Stimulated activated CD4-positive, alpha-beta T cell treated with anti-CD3 and anti-CD28 coated beads, Interleukin-1b, Interleukin-23, amount 100 ng/mL, for 24 hours (primary cell): ENCODE measurements at places on chromosomes 13 and 19.

- no peak for DNase-seq
Observed at GRCh38 chr13:40125336-40125735, 469.9 kb downstream of the COG6 start.

GRCh38 chr19:46981286-46981945, 38.2 kb upstream of the NPAS1 start:
- no peak for DNase-seq

GRCh38 chr19:49636233-49636932, 3.6 kb downstream of the RRAS start:
- no peak for DNase-seq

- no peak for DNase-seq
Observed at GRCh38 chr13:78659732-78660494, 958 bp upstream of the OBI1 start.

- DNase-seq, result no peak
Observed at GRCh38 chr19:10805065-10805757, 30.8 kb downstream of the TMED1 start.

- DNase-seq, result no peak
Observed at GRCh38 chr19:4300589-4300988, 1.6 kb downstream of the TMIGD2 start.

- peak; percentile 55 for DNase-seq
Observed at GRCh38 chr19:48501494-48502349, 9.9 kb downstream of the LMTK3 start.

DNA sequence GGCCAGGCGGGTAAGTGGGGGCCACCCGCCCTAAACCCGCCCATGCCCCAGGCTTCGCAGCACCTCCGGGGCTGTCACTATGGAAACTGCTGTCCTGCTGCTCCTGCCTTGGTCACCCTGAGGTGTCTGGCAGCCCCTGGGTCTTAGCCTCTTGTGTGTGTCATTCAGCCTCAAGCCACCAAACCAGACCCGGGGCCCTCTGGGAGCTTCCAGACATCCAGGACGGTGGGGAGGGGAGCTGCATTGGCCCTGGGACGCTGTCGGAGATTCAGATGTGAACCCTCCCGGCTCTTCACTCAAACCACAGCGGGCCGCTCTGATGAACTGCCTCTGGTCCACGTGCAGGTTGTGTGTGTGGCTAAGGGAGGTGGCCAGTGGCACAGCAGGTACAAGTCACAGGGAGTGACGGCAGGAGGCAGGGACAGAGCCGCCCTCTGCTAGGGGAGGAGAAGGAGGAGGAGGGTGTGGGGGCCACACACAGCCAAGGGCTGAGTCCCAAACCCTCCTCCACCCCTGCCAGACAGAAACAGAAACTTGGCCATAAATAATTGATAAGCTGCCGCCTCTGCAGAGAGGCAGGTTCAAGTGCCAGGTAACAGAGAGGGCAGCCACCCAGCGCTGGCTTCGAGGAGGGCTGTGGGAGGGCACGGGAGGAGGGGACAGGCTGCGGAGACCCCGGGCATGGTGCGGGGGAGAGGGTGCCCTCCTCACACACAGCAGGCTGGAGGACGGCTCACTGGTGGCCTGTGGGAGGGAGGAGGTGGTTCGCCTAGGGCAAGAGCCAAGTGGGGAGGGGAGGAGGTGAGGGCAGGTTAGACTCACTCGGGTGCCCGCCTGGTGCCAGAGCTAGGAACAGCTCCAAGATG, 8.0 kb downstream of the NANOS3 start:
- DNase-seq, result no peak

GRCh38 chr19:45346449-45346848, 5.9 kb downstream of the KLC3 start:
- DNase-seq, result no peak

- DNase-seq, result no peak
Observed at GRCh38 chr13:43229506-43229905, 206.1 kb downstream of the DNAJC15 start.

DNA sequence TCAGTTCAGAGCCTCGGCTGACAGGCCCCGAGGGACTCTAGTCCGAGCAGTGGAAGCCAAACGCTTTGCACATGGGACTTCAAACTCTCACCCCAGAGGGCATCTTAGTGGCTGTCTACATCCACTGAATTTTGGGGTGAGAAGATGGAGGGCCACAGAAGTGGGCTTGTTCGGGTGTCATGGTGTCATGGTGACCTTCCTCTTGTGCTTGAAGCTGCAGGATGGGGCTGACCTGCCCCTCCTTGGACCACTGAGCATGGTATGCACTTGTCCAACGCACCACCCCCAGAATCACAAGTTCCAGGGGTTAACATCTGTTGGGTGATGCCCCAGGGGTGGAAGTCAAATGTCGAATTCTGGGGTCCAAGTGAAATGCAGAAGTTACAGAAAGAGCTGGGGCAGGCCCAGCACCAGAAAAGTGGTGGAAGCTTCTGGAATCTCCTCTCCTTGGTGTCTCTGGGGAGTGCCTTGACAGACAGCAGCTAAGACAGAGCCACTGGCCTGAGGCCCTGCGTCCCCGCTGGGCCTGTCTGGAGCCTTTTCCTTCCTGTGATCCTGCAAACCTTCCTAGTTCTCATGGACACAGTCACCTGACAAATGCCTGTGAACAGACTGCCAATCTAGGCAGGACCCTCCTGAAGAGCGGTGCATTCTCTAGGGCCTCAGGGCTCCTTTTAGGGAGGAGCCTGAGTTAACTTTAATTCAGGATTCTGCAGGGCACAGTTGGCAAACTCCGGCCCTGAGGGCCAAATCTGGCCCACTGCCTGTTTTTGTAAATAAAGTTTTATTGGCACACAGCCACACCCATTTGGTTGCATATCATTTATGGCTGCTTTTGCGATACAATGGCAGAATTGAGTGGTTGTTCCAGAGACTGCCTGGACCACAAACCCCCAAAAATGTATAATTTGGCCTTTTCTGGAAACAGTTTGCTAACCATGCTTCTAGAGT, 65.1 kb upstream of the RANBP3 start:
- no peak for DNase-seq

DNA sequence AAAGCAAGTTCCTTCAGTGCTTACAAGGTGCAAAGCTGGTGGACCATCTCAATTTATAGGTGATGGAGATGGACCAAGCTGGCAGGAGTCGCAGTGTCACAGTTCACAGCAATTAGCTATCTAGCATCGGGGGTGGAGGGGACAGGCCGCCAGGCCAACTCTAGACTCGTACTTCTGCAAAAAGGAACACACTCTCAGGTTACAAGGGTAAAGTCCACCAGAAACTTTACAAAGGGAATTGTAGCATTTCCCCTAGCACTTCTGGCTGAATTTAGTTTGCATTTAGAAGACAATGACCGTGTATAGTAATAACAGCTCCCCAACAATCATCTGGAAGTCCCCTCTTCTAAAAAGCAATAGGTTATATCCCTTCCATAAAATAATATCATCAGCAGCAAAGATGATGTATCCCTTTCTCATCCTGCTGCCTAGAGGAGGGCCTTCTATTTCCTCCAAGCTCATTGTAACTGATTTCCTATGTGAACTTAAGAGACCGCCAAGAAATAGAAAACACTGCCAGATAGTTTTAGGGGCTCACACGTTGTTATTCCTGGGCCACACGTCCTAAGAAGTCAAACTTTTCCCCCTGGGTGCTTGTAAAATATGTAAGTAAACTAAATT, 8.5 kb upstream of the DOCK9 start:
- no peak for DNase-seq

DNA sequence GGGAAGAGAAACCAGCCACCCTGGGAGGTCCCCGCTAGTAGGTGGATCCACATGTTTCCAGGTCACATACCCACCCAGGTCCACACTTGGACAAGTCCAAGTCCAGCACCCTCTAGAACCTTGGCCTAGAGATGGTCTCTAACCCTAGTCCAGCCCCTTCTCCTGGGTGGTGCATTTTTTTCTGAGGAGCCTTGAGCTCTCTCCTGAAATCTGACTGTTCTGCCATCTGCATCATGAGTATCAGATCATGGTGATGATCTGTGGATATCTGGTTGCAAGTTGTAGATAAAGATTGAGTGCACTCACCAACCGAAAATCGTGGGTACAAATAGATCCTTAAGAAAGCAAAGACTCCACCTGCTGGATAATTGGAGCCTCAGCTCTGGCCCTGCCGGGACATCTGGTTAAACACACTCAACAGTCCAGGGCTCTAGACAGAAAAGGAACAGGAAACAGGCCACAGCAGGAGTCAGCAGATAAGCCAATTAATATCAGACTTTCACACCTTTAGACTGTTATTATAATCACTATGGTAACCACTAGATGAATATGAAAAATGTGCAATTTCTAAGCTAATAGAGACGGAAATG, 41.1 kb downstream of the GPR12 start:
- DNase-seq, result no peak

DNA sequence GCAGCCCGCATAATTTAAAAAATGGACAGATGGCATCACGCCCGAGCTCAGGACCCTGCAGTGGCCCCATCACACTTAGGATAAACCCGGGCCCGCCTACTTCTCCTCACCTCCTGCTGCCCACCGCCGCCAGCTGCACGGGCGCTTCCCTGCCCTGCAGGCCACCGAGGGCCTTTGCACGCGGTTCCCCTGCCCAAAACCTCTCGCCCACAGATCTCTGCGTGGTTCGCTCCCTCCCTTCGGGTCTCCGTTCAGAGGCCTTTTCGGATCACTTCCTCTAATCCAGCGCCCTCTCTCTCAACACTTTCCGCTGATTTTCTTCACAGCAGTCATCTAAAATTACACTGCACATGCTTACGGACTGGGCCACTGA, 1.8 kb downstream of the SHISA7 start:
- no peak for DNase-seq

- DNase-seq, result no peak
Observed at GRCh38 chr13:111280226-111280625, 40.2 kb upstream of the TEX29 start.

DNA sequence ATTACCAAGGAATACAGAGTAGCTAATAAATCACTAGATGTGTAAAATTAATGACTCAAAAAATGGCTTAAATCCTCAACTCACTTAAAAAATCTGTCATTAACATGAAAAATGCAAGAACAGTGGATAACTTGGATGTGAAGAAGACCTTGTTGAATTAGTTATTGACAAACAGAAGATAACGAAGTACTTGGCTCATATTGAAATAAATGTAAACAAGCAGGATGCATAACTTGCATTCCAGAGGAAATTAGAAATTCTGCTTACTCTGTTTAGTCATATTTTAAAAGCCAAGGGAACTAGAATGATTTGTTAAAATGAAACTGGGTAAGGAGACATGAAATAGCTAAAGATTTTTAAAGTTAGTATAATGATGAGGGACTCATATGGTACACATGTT, 1812.2 kb downstream of the PCDH9 start:
- no peak for DNase-seq

GRCh38 chr19:35522745-35523327, 5.3 kb downstream of the SBSN start:
- no peak for DNase-seq

GRCh38 chr13:85529218-85529594, 270.0 kb downstream of the SLITRK6 start:
- no peak for DNase-seq

- no peak for DNase-seq
Observed at GRCh38 chr13:109738298-109738746, 48.1 kb downstream of the IRS2 start.

GRCh38 chr19:44608391-44608821, 5.0 kb upstream of the IGSF23 start:
- DNase-seq, result no peak

GRCh38 chr13:43441899-43442499, 344.8 kb downstream of the ENOX1 start:
- no peak for DNase-seq

DNA sequence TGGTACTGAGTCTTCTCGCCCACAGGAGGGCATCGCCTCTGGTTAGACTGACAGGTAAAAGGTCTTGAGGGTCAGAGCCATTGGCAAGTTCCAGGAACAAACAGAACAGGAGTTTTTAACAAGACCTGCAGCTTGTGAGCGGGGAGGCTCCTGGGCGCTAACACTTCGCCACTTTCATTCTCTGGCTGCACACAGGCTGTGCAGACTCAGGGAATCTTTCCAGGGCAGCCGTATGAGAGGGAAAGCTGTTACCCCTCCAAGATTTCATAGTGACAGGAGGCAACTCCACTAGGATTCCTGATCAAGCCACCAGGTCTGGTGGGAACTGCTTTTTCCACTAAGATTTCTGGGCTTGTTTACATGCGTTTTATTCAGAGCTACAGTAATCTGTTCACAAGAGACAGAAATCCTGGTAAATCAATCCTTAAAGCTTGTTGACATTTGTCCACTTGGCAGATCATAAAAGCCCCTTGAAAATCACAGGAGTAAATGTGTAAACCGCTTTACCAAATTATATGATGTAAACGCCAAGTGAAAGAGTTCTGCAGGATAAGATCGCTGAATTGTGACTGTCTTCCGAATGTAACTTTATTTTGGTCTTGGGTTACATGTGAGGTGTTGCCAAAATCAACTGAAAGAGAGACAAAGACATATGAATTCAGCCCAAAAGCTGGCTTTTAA, 190.6 kb downstream of the MZT1 start:
- no peak for DNase-seq

- DNase-seq, result no peak
Observed at GRCh38 chr13:34587576-34587975, 354.5 kb upstream of the NBEA start.

GRCh38 chr13:67643516-67644055, 413.4 kb upstream of the PCDH9 start:
- no peak for DNase-seq

GRCh38 chr19:18298601-18299000, 17.2 kb upstream of the JUND start:
- DNase-seq, result no peak

DNA sequence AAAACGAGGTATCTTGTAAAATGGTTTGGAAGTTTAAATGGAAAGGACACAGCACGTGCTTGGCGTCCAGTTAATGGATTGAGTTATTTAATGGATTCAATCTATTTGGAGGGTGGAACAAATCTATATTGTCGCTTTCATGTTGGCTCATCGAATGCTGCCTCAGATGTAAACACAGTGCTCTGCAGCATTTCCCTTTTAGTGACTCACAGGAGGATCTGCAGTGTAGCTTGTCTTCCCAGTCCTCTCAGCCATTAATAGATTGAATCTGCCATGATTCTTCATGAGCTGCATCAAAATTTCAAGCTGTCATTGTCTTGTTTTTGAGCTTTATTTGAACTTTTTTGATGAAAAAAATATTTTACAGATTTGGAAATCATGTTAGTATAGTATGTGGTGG, 44.7 kb downstream of the DHRS12 start:
- no peak for DNase-seq

- DNase-seq, result no peak
Observed at GRCh38 chr13:113776231-113777125, 17.5 kb downstream of the TMEM255B start.
